ENCODE measurements at places on chromosomes 1 and 21.
A peak's percentile ranks its signal among the peaks of the same experiment; 100 is the strongest.

- no peak for DNase-seq
Measured at GRCh38 chr1:197200272-197200899, 53.9 kb upstream of the ASPM start.

DNA sequence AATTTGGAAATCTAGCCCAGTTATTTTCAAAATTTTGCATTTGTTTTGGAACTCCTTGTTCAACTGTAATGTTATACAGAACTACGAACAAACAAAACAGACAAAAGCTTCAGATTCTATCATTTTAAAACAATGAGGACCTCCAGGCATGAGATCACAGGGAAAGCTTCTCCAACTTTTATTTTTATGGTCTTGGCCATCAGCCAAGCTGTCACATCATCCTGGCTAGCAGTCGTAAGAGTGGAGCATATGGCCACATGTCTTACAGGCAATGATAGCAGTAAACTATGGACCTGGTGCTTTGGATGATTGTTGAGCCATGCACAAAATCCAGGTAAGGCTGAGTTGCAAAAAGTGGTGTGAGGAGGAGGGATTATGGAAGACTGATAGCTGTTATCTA is 299.6 kb downstream of the LMX1A start:
- DNase-seq: no peak

DNA sequence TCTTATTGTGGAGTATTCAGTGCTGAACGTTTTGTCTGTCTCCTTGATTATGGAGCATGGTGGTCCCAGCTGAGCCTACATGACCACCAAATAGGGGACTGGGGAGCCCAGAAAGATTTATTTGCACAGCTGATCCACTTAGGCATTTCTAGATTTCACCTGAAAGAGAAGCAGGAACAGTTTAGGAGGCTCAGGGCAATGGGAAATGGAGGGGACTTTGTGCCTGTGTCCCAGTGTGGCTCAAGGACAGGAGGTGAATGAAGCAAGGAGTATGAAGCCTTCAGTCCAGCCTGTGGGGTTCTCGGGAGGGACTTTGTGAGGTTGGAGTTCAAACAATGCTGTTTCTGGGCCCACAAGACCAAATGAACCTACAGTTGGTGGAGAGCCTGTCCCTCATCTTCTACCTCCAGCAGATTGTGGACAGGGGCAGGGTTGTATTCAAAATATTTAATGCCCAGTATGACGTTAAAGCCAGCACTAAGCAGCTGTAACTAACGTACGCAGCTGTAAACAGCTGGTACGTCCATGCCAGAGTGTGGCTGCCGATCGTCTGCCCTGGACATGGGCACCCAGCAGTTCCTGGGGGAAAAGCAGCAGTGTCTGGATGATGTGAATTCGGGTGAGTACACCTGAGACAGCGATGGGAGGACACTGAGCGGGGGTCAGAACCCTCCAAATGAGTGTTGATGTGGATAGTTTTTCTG is 164.9 kb upstream of the RAB4A start:
- no peak for DNase-seq

- no peak for DNase-seq
Measured at GRCh38 chr21:34979383-34979782, 69.7 kb downstream of the RUNX1 start.

GRCh38 chr1:101006553-101006952 is 19.0 kb downstream of the DPH5 start:
- DNase-seq: no peak

DNA sequence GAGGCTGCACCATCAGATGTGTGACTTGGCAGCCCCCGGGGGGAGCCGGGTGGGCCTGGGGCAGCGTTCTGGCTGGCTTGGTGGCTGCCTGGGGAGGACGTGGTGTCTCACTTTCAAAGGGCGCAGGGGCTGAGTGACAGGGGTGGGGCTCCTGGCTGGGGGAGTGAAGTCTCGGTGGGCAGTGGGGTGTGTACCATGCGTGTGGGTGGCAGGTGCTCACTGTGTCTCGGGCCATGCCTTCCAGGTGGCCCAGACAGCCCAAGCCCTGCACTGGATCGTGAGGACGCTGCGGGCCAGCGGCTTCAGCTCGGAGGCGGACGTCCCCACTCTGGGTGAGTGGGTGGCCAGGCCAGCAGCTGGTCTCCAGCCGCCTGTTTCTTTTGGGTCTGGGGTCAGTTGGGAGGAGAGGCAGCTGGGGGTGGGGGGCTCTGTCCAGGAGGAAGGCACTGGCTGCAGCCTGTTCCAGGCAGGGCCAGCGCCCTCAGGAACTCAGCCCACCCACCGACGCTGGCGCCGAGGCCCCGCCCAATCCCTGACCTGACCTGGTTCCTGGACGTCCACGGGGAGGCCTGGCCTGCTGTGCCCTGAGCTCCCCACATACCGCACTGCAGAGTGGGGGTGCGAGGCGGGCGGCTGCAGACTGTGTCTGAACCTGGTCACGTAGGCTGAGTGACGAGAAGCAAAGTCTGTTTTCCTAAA is 30.6 kb upstream of the LRRC3 start:
- no peak for DNase-seq

DNA sequence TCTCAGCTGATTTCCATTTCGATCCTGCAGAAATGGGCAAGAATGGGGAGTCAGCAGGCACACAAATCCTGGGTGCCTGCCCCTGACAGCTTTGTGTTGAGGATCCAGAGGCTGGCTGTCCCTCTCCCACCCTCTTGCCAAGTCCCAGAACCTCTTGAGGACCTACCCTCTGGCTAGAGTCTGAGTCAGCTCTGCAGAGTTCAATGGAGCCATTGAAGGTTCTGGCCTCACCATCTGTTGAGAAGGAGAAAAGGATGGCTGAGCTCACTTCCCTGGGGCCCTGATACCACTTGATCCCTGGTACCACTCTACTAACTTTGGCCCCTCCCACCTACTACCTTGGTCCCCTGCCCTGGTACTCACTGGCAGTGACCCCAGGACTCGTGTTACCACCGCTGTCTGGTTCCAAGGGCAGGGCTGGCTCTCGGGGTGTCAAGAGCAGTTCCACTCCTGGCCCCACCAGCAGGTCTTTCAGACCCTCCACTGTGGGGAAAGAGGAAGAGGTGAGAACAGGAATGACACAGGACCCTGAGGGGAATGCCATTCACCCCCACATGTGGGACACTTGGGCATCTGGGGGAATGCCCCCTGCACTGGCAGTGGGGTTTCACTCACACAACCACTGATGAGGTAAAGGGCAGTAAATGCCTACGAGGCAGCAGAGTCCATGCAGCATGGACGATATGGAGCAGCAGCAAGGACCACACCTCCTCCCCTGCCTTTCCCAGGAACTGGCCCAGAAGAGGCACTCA is 10.5 kb downstream of the RXFP4 start:
- no peak for DNase-seq

DNA sequence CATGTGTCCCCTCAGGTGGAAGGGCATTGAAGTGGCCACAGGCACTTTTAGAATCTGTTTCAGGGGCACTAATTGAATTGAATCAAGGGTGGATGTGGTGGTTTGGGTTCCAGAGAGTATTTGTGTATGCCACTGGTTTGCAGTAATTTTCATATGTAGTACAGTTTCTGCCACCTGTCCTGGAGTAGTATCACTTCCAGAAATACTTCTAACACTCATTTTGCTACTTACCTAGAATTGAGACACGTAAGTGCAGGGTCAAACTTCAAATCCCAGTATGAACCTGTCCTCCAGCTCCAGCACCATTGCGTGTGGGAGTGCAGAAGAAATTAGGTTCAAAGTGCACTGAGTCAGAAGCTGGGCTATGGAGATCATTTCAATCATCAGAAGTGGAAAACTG is 26.8 kb downstream of the RSPH1 start:
- DNase-seq: no peak

- DNase-seq: no peak
Measured at GRCh38 chr1:220347654-220348175, 75.5 kb upstream of the RAB3GAP2 start.

GRCh38 chr1:203077956-203078355 is 7.9 kb downstream of the MYOG start:
- DNase-seq: no peak

- DNase-seq: no peak
Measured at GRCh38 chr1:7560601-7561181, 210.4 kb upstream of the VAMP3 start.

DNA sequence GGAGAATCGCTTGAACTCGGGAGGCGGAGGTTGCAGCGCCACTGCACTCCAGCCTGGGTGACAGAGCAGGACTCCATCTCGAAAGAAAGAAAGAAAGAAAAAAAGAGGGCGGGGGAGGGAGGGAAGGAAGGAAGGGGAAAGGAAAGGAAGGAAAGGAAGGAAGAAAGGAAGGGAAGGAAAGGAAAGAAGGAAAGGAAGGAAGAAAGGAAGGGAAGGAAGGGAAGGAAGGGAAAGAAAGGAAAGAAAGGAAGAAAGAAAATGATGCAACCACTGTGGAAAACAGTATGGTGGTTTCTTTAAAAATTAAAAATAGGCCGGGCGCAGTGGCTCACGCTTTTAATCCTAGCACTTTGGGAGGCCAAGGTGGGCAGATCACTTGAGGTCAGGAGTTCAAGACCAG is 15.2 kb upstream of the RCAN3 start:
- no peak for DNase-seq

DNA sequence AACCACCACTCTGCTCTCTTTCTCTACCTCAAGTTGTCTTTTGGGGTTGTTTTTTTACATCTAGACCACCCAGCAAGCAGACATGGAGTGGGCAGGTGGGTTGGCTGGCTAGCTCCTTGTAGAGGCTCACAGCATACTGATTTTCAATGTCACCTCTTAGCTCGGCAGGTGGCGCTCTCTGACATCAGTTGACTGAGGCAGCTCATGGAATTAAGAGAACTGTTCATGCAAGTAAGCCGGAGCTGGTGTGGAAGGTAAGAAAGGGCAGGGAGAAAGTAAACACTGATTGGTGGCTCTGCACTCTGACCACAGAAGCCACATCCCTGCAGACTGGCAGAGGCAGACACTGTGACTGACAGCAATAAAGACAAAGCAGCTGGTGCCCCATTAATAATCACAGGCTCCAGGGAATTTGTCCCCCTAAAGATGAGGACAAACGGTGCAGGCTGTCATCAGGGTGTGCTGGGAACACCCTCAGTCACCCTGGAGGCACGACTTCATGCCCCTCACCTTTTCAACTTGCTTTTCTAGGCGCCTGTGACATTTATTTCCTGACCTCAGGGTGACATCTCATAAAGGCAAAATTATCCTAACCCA is 226.8 kb downstream of the LMX1A start:
- DNase-seq: no peak

DNA sequence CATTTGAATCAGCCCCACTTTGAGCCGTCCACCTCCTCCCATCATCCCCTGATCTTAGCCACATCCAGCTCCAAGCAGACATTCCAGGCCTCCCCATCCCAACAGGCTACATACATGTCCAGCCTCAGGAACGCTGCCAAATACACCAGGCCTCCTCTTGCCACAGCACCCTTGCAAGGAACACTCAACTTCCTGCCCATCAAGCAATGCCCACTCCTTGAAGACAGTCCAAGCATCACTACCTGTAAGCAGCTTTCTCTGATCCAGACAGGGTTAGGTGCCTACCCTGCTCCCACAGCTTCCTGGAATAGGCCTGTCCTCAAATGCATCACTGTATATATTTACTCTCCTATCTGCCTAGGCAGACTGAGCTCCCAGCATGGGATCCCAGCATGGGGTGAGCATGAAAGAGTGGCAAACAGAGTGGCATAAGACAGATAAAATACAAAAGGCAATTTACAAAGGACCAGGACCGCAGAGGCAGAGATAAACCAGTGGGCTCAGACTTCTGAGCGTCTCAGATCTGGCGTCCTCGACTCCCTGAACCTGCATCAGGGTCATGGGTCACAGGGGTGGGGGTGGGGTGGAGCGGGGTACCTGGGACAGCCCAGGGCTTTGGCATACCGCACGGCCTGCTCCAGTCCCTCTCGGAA is 816 bp downstream of the HYI start:
- no peak for DNase-seq

GRCh38 chr1:110159168-110159567 is 8.9 kb downstream of the SLC6A17 start:
- no peak for DNase-seq

GRCh38 chr1:81781749-81782148 is 19.0 kb upstream of the ADGRL2 start:
- DNase-seq: no peak

- no peak for DNase-seq
Measured at GRCh38 chr1:47401761-47402160, 14.3 kb upstream of the FOXE3 start.

- no peak for DNase-seq
Measured at GRCh38 chr1:201269281-201269680, 14.0 kb upstream of the PKP1 start.

GRCh38 chr1:121417325-121417923 is 232.6 kb downstream of the SRGAP2C start:
- no peak for DNase-seq

DNA sequence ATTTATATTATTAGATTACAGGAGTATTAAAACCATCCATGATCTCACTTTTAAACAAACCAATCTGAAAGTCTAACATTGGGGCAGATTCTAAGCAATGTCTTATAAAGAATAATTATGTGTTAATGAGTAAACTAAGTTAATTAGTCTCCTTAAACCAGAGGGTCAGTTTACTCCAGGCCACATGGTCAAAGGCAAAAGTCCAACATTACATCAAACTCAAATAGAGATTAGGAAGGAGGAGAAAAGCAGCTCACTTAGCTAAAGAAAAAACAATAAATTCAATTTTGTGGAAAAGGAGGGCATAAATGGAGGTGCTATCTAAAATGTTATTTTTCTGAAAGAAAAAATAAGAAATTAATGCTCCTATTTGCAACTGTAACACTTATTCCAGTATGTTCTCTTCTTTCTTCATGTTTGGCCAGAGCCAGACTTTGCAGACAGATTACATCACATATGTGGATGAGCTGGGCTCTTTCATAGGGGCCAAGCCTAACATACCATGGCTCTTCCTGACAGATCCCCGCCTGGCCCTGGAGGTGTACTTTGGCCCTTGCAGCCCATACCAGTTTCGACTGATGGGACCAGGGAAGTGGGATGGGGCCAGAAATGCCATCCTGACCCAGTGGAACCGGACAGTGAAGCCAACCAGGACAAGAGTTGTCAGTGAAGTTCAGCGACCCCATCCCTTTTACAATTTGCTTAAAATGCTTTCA is 24.3 kb upstream of the FMO2 start:
- no peak for DNase-seq

GRCh38 chr1:14925336-14926136 is 228.0 kb upstream of the TMEM51 start:
- DNase-seq: no peak

- no peak for DNase-seq
Measured at GRCh38 chr1:3687504-3687903, 35.2 kb downstream of the TP73 start.

GRCh38 chr1:185045814-185046492 is 595 bp downstream of the RNF2 start:
- peak; percentile 28 for DNase-seq

Measured in stimulated activated CD4-positive, alpha-beta T cell treated with anti-CD3 and anti-CD28 coated beads, Interleukin-1b, Interleukin-23, amount 100 ng/mL, for 4 hours (primary cell).